ENCODE measurements at places on chromosomes 5 and 9.

GRCh38 chr5:67290655-67291054 lies 94.1 kb upstream of the CD180 start:
- DNase-seq, result no peak

DNA sequence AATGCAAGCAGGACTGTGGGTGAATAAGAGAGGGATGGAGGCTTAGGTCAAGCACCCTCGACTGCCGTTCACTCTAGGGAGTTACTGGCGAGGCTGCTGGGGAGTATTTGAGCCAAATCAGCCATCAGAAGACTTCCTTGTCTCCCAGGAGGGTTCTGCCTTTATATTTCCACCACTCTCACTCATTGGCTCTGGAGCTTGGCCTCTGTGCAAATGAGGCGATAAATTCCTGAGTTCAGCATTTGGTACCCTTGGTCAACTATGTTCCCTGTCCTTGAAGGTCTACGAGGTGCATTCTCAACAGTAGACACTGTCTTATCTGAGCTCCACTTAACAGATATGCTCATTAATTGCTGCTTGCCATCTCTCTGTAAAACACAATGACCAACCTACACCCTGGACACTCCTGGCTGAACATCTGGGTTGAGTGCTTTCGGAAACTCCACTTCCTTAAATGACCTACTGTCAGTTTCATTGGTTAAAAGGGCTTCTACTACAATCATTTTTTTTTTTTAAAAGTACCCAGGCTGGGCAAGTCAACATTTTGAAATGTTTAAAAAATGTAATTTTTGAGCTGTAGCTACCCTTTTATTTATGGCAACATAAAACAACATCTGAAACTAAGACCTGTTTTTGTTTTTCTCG lies 153.2 kb downstream of the NTRK2 start:
- DNase-seq, result no peak

- DNase-seq, result no peak
Measured at GRCh38 chr9:33458444-33458843, 11.1 kb upstream of the AQP3 start.

DNA sequence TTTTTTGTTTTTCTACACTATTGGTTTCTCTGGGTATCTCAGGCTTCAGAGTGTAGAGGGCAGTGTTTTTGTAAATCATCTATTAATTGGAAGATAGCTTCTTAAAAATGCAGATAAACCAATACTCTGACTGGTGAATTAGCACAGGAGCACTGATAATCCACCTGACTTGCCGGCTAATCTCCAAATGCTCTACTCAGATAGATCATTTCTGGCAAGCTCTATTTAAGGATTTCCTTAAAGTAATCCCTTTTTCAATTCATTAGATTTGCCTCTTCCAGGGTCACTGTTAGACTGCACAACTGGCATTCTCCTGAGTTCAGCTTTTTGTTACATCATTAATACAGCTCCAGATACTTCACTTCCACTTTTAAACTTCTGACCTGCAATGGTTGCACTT lies 1390.3 kb upstream of the NUDT12 start:
- no peak for DNase-seq

DNA sequence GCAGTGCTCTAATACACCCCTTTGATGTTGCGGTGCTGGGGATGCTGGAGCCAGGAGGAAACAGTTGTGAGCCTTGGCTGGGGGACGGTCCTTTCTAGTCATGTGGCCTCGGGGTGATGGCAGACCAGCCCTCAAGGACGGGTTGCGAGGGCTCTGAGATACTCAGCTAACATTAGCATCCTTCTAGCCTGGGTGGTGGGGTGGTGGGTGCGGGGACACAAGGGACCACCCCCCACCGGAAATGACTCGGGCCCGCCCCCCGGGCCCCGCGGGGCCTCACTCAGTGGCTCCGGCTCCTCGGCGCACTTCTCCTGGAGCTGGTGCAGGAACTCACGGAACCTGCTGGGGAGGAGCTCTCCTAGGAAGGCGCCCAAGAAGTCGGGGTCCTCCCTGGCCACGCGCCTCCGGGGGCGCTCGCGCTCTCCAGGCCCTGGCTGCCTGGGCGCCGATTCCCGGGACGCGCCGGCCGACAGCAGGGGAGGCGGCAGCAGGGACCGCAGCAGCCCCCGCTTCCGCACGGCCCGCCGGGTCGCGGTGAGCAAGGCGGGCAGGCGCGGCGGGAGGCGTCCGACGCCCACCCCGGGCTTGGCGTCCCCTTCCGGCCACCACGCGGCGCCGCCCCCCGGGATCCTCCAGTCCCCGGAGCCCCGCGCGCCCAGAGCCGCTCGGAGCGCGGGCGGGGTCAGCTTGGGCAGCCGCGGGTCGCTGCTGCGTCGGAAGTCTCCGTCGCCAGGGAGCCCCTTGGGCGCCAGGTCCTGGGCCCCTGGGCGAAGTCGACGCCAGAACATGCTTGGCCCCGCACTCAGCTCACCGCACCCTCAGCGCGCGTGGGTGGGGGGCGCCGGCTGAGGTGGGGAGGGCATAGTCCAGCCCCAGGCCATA lies 873 bp downstream of the C9orf50 start:
- DNase-seq, result no peak

All from NCI-H1092 (cell line).